ENCODE measurements at places on chromosomes 3 and 15.

DNA sequence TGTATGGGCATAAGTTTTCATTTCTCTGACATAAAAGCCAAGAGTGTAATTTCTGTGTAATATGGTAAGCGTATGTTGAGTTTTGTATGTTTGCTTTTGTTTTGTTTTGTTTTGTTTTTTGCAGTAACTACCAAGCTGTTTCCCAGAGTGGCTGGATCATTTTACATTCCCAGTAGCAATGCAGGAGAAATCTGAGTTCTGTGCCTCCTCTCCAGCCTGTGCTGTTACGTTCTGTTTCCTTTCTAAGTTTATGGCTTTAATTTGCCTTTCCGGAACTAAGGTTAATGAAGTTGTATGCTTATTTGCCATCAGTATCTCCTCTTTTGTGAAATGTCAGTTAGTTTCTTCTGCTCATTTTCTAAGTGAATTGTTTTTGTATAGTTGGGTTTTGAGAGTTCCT, 307.8 kb downstream of the GABRG3 start:
- DNase-seq: no peak

- DNase-seq: no peak
These were observed 18.4 kb upstream of the BCHE start for GRCh38 chr3:165855581-165855980.

- no peak for DNase-seq
These were observed 160.7 kb downstream of the SQOR start for GRCh38 chr15:45795440-45796069.

DNA sequence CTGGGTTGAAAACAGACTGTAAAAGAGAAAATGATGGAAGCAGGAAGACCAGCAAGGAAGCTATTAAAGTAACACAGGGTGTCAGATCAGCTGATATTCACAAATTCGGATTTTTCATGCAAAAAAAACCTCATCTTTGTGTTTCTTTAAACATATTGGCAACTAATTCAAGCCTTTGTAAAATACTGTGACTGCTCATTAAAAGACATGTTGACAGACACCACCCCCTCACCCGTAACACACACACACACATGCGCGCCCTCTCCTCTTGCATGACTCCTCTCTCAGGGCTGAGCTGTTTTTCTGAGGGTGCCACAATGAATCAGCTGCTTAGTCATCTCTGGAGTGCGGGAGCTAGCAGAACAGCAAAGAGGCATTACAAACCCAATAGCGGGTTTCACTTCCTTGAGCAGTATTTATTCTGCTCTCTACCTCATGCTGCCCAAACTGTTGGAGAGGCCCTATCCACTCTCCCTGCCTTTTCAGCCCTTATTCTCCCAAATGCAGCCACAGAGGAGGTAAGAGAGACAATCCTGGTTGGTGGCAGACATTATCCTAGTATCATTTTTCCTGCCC, 35.8 kb upstream of the CCDC80 start:
- DNase-seq: peak; percentile 89

- DNase-seq: no peak
These were observed 1.9 kb upstream of the ADPGK start for GRCh38 chr15:72785432-72785831.

DNA sequence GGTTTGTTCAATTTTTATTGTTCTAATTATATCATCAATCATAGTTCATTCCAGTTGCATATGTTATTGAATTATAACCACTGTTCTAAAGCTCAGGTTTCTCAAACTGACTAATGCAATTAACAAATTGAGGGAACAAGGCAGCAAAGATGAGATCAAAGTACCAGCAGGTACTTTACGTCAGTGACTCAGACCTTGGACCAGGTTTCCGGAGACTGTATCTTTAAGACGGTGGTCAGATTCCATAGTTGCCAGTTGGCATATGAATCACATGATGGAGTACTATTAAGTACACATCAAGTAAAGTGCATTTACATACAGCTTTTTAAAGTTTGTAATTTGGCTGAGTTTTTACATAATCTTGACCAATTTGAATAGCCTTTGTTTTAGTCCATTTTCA, 583.6 kb upstream of the ROBO2 start:
- DNase-seq: no peak

DNA sequence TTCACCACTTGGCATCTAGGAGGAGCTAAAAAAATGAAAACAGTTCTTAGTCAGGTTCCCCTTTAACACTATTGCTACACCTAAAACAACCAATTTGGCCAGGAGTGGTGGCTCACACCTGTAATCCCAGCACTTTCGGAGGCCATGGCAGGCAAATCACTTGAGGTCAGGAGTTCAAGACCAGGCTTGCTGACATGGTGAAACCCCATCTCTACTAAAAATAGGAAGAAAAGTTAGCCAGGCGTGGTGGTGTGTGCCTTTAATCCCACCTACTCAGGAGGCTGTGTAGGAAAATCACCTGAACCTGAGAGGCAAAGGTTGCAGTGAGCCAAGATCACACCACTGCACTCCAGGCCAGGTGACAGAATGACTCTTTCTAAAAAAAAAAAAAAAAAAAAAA, 124.1 kb downstream of the DGKG start:
- no peak for DNase-seq

DNA sequence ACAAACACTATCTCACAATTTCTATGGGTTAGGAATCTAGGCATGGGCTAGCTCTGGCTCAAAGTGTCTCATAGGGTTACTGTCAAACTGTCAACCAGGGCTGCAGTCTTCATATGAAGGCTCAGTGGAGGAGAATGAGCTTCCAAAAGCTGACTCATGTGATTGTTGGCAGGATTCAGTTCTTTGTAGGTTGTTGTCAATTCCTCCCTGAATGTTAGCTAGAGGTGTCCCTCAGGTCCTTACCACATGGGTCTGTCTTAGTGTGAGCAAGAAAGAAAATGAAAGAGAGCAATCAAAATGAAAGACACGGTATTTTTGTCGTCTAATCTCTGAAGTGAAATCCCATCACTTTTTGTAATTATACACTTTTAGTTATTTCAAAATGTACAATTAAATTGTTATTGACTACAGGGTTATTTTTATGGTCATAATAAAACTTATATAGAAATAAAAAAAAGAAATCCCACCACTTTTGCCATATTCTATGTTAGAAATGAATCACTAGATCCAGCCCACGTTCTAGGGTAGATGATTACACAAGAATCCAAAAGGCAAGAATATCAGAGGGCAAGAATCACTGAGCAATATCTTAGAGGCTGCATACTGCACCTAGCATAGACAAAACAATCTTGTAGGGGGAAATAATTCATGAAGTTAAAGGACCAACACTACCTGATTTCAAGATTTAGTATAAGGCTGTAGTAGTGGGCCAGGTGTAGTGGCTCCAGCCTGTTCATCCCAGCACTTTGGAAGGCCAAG, 8.4 kb downstream of the ACSBG1 start:
- no peak for DNase-seq
